AG09309 (cell line): ENCODE measurements at places on chromosomes 1 and 21.

DNA sequence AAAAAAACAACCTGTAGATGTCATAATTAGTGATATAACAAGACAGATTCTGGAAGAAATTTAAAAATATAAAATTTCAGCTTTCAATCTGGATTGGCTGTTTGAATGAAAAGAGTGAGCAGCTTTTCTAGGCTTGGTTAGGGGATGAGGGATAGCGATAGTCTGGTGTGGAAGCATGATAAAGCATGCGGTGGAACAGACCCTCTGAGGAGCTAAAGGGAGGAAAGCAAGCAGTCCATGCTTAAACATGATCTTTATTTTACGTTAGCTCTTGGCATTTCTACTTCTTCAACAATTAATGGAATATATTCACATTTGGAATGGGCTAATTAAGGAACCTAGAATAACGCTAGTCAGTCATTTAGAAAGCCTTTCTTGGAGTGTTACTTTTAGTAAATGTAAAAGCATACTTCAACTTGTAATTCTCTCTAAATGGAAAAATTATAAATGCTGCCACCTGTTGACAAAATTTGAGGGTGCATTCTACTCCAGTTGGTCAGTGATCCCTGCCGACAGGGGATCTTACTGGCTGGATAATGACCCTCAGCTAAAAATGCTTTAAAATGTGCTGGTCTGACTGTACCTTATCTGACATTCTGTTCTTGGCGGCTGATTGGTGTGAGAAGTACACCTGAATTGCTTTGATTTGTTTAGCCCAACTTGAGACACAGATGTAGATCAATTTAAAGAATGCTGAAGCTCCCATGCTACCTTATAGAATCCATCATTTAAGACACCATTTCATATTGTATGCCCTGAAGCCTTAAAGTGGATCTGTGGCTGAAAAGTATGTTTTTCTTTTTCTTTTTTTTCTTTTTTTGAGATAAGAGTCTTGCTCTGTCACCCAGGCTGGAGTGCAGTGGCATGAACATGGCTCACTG lies 61.2 kb downstream of the AK4 start:
- DNase-seq, result no peak

- peak; percentile 92 for DNase-seq
These were observed at the start of gene SCAMP3 for GRCh38 chr1:155261852-155262673. Gene SCAMP3, minus strand, starts transcription at chr1:155262360. Its CDS starts 209 bp downstream, at chr1:155262151.

DNA sequence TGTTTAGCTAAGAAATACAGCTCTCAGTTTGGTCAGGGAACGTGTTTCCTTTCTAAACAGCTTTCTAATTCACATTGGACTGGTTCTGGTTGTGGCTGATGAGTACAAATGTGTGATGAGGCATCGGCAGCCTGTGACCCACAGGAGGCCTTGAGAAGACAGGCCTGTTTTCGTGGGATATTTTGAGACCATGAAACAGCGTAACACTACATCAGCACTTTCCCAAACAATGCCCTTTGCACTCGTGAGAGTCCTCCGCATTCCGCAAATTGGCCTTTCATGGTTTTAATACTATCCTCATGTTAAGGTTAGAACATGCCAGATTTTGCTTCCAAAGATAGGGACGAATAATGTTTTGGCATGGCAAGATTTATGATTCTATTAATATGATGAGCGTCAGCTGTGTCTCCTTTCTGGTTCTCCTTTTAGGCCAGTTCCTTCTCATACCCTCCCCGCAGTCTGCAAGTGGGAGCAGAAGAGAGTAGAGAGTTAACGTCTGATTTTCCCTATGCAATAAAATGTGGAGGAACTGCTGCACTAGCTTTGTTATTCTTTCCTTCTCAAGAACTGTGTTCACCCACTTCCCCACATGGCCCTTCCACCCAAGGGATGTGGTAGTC lies 84.3 kb upstream of the L1TD1 start:
- DNase-seq, result no peak

DNA sequence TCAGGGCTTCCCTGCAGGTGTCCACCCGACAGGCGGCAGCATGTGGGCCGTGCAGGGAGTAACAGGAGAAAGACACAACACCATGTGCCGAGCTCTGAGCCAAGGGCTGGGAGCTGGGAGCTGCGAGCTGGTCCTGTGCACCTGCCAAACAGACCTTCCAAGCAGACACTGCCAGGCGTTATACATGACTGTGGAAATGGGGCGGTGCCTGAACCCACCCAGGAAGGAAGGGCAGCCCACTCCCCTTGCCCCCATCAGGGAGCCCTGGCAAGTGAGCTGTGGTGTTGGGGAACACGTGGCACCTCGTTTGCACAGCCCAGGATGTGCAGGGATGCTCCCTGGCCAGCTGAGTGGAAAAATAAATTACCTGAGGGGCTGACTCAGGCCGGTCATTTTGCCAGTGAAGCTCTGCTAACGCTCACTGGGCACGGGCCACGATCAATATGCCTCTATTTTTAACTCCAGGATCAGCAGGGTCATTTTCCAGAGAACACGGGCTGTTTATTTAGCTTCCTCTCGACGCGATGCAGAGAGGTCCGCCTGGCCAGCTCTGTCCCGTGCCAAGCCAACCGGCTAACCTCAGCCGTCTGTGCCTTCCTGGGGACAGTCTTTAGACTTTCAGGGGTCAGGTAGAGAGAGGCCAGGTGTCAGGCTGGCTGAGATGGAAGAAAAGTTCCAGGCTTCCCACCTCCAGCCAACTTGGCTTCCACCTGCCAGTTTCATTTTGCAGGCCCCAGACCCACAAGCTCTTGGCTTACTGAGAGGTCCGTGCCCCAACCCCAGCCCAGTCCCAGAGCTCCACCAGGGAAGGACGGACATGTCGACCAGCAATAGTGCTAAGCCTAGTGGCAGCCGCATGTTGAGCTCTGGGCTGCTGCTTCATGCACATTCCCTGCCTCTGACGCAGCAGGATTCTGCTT lies 196.7 kb upstream of the VAMP3 start:
- DNase-seq, result no peak

GRCh38 chr1:44694863-44695478 lies 20.5 kb downstream of the ARMH1 start:
- no peak for DNase-seq

DNA sequence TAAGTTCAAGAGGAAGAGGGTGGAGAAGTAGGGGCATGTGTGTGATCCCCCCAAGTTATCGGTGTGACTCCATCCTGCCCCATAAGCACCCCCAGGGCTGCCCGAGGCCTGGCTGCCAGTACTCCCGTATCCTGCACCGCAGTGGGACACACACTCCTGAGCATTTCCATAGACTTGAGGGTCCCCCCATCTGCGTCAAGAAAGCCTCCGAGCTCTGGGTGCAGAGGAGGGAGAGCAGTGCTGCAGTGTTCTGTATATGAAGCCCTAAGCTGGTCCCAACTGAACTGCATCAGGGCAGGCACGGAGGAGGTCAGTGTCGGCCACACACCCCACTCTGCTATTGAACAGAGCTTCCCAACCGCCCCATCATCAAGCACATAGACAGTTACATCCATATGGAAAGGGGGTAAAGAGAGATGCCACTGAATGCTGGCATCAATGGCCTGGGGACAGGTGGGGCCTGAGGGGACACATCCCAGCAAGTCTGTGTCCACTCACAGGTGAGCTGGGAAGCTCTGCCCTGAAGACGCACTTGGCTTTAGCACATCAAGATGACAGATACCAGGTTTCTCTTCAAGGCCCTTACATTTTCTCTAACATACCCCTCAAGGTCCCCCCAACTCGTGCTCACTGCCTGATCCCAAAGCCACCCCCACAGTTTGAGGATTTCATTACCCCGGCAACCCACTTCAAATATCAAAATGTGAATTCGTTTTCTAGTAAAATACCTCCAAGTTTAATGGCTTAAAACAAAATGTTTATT lies 64.3 kb downstream of the EVA1C start:
- no peak for DNase-seq

DNA sequence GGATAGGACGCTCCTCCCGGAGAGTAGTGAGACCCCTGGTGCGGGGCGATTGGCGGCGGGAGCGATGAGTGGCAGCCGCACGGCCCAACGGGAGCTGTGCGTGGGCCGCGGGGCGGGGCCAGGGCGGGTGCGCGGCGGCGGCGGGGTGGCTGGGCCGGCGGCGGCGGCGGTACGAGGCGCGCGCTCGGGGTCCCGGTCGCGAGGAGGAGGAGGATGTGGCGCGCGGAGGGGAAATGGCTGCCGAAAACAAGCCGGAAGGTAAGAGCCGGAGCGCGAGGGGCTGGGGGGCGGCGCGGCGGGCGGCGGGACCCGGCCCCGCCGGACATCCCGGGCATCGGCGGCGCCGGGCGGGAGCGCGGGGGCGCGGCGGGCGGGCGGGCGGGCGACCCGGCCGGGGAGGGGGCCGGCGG lies at the start of gene CAMTA1:
Gene CAMTA1 (plus strand): TSS at position 137 of the 410 bp plus-strand sequence. CDS start 77 bp downstream, at position 214.
- no peak for DNase-seq

GRCh38 chr21:45555557-45556301 lies 13.5 kb upstream of the SLC19A1 start:
- DNase-seq, result peak; percentile 33

GRCh38 chr1:182193908-182194550 lies 132.5 kb upstream of the ZNF648 start:
- DNase-seq, result peak; percentile 85

- no peak for DNase-seq
These were observed 38.0 kb upstream of the HMGN1 start for GRCh38 chr21:39386899-39387298.

DNA sequence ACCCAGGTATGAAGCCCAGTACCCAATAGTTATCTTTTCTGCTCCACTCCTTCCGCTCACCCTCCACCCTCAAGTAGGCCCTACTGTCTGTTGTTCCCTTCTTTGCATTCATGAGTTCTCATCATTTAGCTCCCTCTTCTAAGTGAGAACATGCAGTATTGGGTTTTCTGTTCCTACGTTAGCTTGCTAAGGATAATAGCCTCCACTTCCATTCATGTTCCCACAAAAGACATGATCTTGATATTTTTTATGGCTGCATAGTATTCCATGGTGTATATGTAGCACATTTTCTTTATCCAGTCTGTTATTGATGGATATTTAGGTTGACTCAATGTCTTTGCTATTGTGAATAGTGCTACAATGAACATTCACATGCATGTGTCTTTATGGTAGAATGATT lies 2.8 kb upstream of the TP53BP2 start:
- DNase-seq, result no peak

DNA sequence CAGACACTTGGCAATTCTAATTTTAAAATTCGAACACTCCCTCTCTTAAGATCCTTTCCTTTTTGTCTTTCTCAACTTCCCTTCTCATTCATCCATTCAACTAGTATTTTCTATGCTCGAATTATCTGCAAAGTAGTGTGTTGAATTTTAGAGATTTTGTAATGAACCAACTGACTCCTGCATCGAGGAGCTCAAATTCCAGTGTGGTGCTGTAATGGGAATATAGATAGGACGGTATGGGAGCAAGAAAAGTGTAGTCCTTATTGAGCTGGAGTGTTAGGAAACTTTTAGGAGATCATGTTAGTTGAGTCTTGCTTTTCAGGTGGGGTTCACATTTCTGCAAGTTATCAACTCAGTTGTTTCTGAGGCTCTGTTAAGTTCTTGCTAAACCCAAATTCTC lies 897.5 kb downstream of the TTLL7 start:
- DNase-seq, result no peak

DNA sequence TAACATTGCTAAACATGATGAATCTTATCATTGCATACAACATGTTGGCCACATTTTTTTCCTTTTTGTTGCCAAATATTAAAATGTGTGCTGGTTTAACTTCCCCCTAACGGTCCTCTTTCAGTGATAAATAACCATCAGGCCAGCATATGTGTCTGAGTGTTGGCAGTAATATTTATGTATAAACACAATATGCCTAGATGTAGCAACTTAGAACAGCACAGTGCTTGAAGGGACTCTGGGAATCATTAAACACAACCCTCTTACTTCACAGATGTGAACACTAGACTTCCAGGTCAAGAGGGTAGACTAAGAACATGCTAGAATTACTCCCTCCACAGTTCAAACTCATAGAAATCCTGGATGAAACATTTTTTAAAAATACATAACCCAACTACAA lies 581.8 kb downstream of the PLPP3 start:
- DNase-seq, result no peak
